ENCODE measurements at places on chromosomes 1 and 21. TPM values are rescaled to one million over a fixed set of nuclear protein-coding genes. Genes with fewer than 3 reads are reported as not detected.

The ZNF678 gene
- polyA plus RNA-seq = 25.9 TPM

The CD53 gene
- not detected for polyA plus RNA-seq

The S100A16 gene
- not detected for polyA plus RNA-seq

The SYT6 gene
- polyA plus RNA-seq = 8.1 TPM

The LCE1E gene
- not detected for polyA plus RNA-seq

The GIPC2 gene
- 0.72 TPM for polyA plus RNA-seq

The TDRD5 gene
- not detected for polyA plus RNA-seq
